ENCODE measurements at places on chromosomes 2 and 18.

DNA sequence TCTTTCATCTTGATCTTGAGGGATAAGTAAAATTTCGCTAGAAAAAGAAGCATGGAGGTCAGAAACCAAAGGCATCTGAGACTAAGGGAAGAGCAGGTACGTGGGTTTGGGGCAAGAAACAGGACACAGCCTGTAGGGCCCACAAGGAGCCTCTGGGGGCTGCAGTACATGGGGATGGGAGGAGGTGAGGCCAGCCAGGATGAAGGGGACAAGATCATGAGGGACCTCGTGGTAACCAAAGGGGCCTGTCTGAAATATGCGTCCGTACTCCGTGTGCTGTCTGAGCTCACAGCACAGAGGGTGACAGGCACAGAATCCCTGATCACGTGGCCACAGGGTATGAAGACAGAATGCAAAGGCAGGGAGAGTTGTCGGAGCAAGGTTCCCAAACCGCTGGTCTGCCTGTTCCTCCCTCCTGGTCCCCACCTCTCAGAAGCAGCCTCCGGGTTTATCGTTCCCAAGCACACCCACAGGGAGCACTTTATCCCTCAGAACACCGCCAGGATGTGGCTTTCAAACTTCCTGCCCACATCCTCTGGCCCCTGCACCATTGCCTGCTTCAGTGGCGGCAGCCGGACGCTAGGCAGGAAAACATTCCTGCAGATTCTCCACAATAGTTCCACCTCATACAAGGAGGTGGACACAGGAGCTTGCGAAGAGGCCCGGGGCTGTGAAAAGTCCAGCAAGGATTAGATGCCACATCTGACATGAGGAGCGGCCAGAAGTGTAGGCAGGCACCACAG lies 12.0 kb downstream of the TMEM163 start:
- DNase-seq, result no peak

DNA sequence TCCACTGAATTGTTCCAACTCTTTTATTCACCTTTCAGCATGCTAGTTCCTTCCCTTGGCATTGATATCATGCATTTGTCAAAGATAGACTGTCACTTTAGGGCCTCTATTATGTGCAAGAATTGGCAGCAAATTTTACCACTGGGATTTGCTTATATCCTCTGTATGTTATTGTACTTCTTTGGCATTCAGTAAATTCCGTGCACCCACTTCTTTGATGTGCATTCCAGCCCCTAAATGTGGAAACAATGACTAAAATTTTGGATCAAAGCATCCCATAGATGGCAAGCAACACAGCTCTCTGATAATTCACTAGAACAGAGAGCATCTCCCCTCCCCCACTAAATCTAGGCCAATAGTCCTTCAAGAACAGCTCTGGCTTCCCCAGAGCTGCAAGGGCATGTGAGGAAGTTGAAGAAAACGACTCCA lies 399.0 kb upstream of the HNRNPA3 start:
- no peak for DNase-seq

GRCh38 chr2:111950236-111950635 lies 51.8 kb downstream of the MERTK start:
- DNase-seq, result no peak

DNA sequence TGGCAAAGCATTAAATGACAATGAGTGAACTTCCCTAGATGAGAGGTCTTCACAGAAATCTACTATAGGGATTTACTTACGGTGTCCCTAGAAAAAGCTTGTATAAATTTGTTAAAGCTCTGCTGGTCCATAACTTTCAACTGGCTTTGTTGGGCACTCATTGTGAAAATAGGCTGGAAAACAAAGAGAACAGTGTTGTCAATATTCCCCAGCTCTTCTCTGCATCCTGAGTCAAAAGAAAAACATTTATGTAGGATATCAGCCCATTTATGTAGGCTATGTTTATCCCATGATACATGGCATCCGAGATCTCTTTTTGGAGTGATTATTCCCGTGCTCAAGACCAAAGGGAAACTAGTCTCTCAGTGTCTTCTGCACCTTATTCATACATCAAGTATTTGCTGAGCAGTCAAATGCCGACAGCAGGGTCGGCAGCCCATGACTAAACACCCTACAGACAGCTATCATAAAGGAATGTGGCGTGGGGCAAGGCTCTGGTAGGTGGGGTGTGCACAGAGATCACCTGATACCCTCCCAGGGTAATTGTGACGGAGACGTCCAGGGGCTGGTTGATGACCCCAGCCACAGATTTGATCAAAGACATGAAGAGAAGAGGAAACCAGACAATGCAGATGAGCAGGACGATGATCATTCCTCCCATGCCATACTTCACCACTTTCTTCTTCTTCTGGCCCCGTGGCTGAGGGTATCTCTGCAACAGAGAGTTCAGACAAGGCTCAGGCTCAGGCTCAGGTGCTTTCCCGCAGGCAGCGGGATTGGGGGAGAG lies 155.9 kb downstream of the NAPG start:
- DNase-seq, result no peak

- no peak for DNase-seq
Observed at GRCh38 chr18:11906926-11907874, 917 bp downstream of the MPPE1 start.

- no peak for DNase-seq
Observed at GRCh38 chr18:56235071-56235470, 403.3 kb downstream of the TXNL1 start.

GRCh38 chr2:17148407-17149145 lies 369.7 kb downstream of the RAD51AP2 start:
- DNase-seq, result no peak

- DNase-seq, result no peak
Observed at GRCh38 chr2:103921161-103921560, 932.8 kb upstream of the POU3F3 start.

- DNase-seq, result no peak
Observed at GRCh38 chr2:145235312-145235711, 715.4 kb upstream of the ZEB2 start.

DNA sequence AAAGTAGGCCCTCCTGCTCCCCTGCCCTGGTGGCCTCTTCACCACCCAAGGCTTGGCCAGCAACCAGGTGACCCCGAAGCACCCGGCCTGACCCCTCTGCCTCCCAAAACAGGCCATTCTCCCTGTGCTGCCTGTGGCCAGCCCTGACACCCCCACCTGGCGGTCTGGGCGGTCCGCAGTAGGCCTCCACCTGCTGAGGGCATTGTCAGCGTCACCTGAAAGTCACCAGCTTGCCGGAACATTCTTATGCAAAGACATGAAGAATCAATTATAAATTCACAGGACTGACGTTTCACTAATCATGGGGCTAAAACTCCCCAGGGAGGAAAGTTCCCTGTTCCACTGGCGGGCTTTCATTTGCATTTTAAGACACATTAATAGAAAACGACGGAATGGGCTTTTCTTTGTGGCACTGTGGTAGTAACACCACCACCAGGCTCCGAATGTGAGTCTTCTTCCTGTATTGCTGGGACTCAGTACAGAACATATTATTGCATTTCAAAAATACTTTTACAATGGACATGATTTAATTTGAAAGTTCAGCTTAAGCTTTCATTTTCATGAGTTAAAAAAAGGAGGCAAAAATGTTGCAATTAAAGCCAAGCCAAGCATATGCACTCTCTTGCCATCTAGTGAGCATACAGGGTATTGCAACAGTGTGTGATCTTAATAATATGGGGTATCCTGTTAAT lies 57.4 kb downstream of the ADI1 start:
- DNase-seq, result no peak

DNA sequence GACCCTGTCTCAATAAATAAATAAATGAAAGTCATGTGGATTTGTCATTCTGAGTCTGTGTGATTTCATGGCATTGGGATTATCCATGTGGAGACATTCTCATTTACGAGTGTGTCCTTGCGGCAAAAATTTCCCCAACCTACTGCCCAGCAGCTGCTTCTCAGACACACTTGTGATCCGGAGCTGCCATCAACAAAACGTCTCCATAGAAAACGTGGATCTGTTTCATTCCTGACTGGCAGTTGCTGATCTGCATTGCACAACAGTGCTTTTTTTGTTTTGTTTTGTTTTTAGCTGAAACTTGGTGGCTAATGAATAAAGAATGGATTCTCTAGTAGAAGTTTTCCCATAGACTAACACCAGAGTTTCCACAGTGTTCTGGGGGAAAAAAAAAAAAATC lies 74.7 kb downstream of the TGIF1 start:
- no peak for DNase-seq

DNA sequence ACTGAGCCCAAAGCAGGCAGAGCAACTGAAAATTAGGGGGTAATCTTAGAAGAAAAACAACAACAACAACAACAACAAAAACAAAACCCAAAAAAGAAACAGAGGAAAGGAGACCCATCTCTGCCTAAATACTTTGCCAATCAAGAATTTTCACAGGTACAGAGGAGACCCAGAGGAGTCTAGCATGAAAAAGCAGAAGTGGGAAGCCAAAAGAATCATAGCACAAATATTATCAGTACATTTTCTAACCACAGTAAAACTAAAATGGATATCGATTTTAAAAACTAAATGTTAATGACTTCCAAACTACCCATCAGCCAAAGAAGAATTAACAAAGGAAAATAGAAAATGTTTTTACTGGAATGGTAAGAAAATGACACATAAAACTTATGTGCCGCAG lies 148.1 kb downstream of the BAZ2B start:
- DNase-seq, result no peak

GRCh38 chr18:40955351-40955750 lies 999.7 kb upstream of the PIK3C3 start:
- DNase-seq, result no peak

DNA sequence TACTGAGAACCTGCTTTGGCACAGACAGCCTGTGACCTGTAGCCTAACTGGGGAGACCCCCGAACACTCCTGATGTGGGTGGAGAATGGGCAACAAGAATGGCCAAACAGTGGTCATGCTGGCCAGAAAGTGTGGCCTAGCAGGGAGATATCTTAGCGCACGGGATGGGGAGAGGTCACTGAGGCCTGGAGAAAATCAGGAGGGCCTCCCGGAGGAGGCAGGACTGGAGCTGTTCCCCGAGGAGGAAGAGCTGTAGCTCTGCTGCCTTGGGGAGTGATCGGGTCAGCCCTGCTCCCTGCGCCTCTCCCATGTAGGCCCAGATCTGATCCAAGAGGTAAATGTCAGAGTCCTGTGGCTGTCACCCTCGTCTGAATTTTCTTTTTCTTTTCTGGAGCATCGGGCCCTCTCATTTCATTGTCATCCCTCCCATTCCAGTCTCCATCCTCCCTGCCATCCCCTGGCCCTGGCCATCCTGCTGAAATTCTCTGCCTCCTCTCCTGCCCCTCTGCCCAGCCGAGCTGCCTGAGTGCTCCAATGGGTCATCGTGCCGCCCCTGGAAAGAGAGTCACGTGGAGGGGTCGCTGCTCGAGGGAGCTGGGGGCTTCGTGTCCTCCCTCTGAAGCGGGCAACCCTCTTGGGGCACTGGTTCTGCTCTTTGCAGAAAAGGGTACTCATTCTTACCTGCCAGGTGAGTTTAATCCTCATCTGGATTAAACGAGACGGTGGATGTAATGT lies 242.9 kb downstream of the HAUS1 start:
- DNase-seq, result no peak

DNA sequence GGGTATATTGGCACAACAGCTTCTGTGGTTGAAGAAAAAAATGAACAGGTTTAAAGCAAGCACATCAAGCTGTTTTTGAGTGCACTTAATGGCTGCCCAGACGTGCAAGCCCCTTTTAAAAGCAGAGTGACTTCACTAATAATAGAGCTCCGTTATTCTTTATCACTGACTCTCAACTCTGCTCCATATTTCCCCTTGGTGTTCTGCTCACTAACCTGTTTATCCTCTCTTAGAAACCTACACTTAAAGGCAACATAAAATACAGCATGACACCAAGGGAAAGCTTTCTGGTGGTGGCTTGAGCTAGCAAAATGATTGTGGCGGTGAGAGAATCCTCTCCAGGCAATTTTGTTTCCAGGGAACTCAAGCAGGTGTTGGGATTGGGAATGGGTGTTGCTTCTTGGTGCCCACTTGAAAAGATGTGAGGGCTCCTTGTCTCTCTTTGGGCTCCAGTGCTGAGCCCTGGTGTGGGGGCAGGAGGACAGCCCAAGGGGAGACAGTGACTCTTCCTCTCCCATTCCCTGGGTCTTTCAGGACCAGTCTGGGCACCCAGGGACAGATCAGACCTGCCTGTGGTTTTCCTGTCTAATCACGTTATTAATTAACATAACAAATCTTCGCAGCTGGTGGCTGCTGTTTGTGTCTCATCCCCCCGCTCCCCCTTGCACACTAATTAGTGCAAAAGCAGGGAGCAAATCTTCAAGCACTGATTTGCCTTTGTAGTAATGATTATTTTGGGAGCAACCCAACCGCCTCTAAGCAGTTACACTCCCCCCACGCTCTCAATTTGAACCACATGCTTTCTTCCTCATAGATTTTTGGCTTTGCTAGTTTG lies 289.4 kb upstream of the CXCR4 start:
- DNase-seq, result no peak

DNA sequence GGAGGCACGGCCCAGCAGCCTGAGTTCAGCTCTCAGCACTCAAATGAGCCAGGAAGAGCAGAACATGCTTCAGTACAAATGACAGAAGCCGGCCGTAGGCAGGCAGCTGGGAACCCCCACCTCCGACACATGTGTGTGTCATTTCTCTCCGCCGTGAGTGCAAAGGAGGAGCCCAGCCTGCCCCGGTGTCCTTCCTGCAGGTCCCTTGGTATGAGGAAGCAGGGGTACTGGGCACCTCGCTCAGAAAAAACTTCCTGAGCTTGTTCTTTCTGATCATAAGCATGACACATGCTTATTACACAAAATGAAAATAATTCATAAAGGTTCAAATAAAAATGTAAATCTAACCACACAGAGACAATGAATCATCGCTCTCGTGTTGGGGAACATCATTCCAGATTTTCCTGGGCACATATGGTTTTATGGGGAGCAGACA lies 35.3 kb downstream of the KCNF1 start:
- no peak for DNase-seq

DNA sequence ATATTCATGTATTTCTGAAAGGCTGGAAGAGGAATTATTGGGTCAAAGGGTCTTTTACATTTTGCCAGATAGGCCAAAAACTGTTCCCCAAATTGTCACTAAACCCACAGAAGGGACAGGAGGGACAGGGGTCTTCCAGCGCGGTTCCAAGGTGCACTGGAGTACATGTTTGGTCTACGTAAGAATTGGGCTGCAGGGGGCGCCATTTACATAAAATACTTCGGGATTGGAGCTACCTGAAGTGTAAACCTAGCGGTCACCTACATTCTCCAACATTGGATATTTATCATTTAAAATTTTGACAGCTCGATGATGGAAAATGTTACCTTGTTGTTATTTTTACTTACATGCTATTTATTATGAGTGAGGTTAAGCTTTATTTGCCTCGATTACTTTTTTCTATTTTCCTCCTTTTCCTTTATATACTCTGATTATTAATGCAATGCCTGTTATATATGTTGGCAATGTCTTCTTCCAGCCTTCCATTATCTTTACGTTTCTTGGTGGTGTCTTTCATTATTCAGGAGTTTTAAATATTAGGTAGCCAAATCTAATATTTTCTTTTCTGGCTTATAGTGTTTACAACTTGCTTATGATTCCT lies 43.0 kb upstream of the RAB6C start:
- no peak for DNase-seq

GRCh38 chr2:186558512-186559276 lies 31.2 kb upstream of the ITGAV start:
- no peak for DNase-seq
